ENCODE measurements at places on chromosomes 4 and X. TPM values are rescaled to one million over a fixed set of nuclear protein-coding genes. Genes with fewer than 3 reads are reported as not detected.

Gene IL2
- total RNA-seq, result not detected

Gene MAP3K15
- 0.24 TPM for total RNA-seq

Gene STOX2
- total RNA-seq, result 6.5 TPM

Gene CCNA2
- total RNA-seq, result 0.44 TPM

Gene DDIT4L
- total RNA-seq, result 2.9 TPM

Gene VEGFD
- total RNA-seq, result 4.5 TPM

Gene ARHGAP4
- total RNA-seq, result 43.5 TPM

Gene NAT8L
- 39.0 TPM for total RNA-seq

Gene SYTL5
- total RNA-seq, result 0.09 TPM

Gene CTAG2
- total RNA-seq, result not detected

Gene UGT2A1
- not detected for total RNA-seq

Gene TRIML2
- total RNA-seq, result not detected

Gene MCUB
- total RNA-seq, result 48.6 TPM

DNA sequence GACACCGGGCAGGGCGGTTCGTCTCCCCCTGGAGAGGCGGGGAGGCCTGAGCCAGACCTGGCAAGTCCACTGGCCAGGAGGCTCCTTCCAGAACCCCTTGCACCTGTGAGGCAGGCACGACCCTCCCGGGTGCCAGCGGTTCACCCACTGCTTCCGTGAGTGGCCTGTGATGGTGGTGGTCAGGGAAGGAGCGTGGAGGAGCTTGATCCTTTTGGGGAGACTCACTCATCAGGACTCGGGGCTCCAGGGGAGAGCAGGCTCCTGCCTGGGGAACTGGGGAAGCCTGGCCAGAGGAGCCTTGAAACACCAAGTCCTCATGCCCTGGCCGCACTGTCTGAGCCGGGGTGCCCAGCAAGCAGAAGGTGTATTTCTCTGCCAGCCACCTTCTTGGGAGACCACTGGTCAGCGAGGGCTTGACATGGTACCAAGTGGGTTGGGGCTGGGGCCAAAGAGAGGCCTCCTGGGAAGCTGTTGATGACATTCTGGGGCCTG, 860 bp downstream of the FAM50A start:
- DNase-seq, result no peak

DNA sequence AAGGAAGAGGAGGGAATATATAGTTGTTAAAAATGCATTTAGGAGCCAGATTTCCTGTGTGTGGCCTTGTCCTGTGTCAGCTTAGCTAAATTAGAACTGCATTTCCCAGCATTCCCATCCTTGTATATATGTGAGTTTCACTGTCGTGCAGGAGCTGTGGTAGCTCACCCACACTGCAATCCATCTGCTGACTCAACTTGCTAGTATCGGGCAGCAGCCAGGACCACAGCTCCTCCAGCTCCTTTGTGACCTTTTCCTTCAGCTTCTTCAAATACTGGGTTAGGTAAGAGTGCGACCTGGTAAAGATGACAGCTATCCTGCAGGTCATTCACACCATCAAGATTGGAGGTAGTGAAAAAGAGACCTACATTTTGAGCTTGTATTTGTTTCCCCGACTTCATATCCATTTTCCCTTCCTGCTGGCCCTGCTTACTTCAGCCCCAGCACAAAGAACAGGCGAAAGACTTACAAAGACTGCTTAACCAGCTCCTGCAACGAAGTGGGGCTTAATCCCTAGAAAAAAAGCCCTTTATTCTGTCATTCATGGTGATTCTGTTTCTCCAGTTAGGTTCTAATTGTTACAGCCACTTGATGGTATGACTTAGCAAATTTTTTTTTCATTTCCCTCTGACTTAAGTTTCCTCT, 11.4 kb downstream of the ASIC5 start:
- DNase-seq, result no peak

GRCh38 chrX:71626576-71626975, 8.3 kb upstream of the CXCR3 start:
- DNase-seq, result no peak

DNA sequence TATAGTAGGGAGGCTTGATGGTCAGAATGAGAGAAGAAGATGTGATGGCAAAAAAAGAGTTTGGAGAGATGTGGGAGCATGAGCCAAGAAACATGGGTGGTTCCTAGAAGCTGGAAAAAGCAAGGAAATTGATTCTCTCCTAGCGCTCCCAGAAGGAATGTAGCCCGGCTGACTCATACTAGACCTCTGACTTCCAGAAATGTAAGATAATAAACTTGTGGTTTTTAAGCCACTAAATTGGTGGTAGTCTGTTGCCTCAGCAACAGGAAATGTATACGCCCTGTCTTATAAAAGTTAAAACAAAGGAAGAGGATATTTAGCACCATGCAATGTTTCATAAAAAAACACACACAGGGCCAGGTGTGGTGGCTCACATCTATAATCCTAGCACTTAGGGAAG, 182.7 kb upstream of the PCDH7 start:
- DNase-seq, result no peak

GRCh38 chrX:71228063-71228642, 5.1 kb downstream of the GJB1 start:
- DNase-seq, result no peak

GRCh38 chrX:65688403-65688871, 21.0 kb downstream of the MSN start:
- DNase-seq, result no peak

DNA sequence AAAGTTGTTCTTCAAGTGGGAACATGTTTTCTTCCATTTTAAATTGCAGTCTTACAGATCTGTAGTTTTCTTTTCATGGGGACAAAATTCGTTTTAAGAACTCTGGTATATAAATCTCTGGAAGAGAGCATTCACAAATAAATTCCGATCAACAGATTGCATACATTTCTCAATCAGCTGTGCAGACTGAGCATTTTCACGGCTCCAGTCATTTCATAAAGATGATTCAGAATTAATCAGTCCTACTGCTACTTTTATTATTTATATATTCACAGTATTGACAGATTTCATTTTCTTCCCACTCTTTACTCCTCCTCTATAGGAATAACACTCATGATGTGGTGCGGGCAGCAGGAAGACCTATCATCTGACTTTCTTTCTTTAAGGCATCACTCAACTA, 534.9 kb upstream of the FTHL17 start:
- no peak for DNase-seq

DNA sequence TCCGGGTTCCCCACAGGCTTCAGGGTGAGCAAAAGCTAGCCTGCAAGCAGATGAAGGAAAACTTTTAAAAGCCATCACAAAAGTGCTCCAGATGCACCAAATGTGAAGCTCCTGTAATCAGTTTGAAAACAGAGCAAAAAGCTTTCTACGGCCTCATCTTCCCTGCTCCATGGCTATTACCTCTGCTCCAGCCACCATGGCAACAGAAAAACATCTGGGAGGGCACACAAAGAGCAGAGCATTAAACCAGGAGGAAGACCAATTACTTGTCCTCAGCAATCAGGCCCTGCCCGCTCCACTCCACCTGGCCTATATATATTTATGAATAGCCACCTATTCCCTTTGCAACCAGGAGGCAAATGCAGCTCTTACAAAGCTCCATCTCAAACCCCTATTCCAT, 33.6 kb downstream of the TMEM154 start:
- DNase-seq, result no peak

GRCh38 chr4:182878633-182879495, 38.3 kb downstream of the DCTD start:
- no peak for DNase-seq

DNA sequence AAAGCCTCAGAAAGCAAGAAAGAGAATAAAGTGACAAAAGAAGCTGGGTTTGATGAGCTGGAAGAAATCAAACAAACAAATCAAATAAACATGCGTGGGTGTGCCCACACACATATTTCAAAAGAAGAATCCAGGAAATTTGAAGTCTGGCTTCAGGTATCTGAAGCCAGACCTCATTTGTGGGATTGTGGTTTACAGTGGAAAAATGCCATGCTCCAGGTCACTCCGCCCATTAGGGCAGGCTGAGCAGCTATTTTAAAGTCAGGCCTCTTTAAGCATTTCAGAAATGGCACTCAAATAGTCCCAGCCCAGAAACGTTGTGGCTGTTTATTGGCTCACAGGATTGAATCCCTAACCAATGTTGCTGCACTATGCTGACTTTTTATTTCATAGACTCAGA, 226.1 kb upstream of the F9 start:
- DNase-seq, result no peak

- DNase-seq, result no peak
These were observed 333.0 kb downstream of the ADGRL3 start for GRCh38 chr4:61533140-61533539.

DNA sequence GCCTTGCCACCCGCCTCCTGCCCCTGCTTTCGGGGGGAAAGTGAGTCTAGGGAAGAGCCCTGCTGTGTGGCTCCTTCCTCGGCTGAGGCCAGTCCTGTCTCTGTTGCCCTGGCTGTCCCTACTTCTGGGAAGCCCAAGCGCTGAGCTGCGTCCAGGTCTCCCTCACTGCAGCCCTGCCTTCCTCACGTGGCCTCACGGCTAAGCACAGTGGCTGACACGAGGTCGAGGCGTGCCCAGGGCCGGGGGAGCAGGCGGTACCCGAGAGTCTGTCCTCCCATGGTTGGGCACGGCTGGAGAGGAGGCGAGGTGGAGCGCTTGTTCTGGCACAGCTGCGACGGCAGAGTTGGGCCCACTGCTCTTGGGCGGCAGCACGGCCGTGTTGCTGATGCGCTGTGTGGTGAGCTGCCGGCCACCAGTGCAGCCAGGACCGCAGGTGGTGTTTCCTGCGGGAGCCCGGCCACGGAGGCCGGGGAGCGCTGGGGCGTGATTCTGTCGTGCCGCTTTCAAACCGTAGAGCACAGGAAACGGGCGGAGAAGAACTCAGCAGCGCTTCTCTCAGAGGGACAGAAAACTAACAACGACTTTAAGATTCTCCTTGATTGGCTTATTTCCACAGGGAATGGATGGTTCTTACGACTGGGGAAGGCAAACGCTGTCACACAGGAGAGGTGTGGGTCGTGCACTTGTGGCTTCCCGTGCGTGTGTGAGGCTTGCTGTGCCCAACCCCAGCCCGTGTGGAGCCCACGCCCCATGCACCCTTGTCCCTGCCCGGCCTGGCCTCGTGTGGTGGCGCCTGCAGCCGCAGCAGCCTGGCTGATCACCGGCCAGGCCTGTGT, 21.3 kb downstream of the MAEA start:
- no peak for DNase-seq

GRCh38 chr4:41219421-41219950, 5.1 kb upstream of the APBB2 start:
- DNase-seq, result no peak

DNA sequence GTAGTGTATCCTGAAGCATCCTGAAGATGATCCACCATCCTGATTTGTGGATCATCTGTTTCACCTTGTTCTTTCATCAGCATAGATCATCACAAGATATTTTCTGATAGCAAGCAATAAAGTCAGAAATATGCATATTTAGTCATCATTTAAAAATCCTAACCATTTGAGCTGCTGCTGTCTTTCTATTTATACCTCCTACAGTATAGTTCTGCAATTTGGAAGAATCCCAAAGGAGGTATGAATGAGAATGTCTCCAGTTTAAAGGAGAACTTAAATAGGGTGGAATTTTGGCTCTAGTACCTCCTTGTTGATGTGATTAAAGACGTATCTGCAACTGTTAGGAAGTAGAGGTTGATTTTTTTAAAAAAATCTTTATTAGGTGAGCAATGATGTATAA, 7.6 kb downstream of the SLC25A14 start:
- DNase-seq, result no peak

GRCh38 chrX:148700021-148700420, 199.6 kb downstream of the AFF2 start:
- no peak for DNase-seq

- DNase-seq, result no peak
These were observed 24.9 kb upstream of the DCHS2 start for GRCh38 chr4:154516318-154517029.

GRCh38 chrX:107628662-107629539, 591 bp downstream of the PRPS1 start:
- no peak for DNase-seq

GRCh38 chr4:59091146-59092142, 1981.3 kb upstream of the IGFBP7 start:
- DNase-seq, result no peak

DNA sequence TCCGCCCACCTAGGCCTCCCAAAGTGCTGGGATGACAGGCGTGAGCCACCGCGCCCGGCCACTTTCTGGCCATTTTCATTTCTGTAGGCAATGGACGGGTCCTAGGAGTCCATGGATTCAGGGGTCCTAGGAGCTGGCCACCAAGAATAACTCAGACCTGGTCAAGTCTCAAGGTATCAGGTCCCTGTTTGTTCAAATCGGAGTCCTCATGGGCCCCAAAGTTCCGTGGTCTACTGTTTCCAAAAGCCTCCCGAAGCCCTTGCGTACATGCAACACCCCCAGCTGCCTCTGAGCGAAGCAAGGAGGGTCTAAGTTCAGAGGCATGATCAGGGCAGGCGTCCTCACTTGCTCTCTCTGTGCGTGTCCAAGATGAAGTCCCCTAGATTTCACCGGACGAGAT, 30.1 kb downstream of the P2RY8 start:
- no peak for DNase-seq

DNA sequence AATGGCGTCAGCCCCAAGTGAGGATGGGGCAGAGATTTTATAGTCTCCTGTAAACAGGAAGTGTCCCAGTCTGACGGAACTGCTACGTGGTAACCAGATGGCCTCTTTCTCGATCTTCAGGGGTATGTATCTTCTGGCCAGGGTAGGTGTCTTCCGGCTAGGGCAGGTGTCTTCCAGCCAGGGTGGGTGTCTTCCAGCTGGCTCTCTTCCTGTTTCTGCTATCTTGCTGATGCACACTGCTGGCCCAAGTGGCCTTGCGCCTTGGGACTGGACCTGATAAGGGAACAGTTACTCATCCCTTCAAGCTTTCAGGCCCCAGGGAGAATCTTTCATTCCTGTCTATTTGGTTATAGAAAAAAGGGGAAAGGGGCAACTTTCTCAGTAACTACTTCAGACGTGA, 178.7 kb upstream of the MAGEE2 start:
- DNase-seq, result no peak

DNA sequence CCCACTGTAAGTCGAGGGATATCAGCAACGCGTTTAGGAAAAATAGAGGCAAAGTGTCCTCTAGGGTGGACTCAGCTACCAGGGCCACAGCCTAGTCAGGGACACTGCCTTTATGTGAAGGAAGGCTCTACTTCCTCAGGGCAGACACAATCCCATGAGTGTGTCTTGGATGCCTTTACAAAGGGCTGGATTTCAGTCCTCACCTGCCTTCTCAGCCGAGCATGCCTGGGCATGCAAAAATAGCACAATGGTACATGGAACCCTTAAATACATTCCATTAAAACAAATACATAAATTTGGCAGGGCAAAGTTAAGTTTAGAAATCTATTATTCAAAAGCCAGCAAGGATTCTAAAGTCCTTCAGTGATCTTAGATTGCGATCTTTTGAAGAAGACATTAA, 51.1 kb downstream of the DMD start:
- DNase-seq, result no peak

- DNase-seq, result no peak
These were observed 35.5 kb downstream of the CFAP299 start for GRCh38 chr4:80371046-80371445.

DNA sequence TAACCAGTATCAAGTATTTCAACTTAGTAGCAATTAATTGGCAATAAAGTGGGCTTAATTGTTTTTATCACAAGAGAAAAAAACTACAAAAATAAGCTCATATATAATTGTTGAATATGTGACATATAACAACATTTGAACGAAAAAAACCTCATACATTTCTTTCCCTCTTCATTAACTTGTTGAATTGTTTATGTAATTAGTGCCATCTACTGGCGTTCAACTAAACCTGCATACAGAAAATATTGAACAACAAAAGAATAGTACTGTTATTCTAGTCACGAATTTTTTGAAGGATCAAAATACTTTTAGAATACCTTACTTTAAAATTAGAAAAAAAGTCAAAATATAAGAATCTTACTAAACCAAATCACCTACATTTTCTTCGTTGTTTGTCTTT, 586.5 kb upstream of the FTHL17 start:
- DNase-seq, result no peak

GRCh38 chrX:13372203-13372980, 52.5 kb upstream of the ATXN3L start:
- no peak for DNase-seq

Data from omental fat pad (tissue), 4 donors.